ENCODE measurements at places on chromosomes 16 and 17.
A peak's percentile ranks its signal among the peaks of the same experiment; 100 is the strongest.

- no peak for DNase-seq
Observed at GRCh38 chr17:34562387-34562786, 17.0 kb upstream of the TMEM132E start.

GRCh38 chr16:11994143-11995119, 17.9 kb downstream of the SNX29 start:
- peak; percentile 40 for DNase-seq

DNA sequence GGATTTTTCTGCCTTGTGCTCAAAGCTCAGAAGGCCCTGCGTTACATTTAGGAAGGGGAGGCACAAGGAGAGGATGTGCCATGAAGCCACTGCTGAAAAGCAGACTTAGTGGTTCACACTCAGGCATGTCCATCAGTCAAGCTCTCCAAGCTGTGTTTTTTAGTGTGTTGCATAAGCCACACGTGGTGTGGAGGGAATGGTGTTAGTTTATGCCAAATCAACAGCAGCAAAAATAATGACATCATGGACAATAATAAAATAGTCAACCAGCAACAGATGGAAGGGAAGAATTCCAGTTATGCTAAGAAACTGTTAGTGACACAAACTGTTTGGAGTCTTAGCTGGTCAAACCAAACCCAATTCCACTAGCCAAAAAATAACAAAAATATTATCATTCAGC, 438.3 kb downstream of the NPIPA7 start:
- no peak for DNase-seq

DNA sequence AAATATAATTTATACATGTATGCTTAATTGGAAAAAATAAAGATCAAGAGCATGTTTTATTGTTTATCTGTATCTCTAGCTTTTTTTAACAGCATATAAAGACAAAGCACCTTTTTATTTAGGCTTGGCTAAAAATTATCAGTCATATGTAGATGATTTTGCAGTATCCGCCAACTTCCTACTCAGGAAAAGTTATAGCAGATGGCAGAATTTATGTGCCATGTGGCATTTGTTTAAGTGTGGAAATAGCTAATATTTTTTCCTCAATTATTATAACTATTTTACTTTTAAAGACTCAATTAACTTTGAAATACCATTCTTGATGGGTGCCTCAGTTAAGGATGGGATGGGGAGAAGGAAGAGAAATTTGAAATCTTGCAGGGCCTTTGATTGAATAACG, 762.1 kb upstream of the RBFOX1 start:
- no peak for DNase-seq

DNA sequence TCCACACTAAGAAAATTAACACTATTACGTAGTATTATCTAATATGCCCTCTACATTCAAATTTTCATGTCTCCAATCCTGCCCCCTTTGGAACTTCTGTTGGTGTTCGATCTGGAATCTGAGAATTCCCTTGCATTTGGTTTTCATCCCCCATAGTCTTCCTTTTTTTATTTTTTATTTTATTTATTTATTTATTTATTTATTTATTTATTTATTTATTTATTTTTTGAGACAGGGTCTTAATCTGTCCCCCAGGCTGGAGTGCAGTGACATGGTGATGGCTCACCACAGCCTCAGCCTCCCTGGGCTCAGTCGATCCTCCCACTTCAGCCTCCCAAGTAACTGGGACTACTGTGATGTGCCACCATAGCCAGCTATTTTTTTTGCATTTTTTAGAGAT, 589.3 kb downstream of the MAF start:
- no peak for DNase-seq

DNA sequence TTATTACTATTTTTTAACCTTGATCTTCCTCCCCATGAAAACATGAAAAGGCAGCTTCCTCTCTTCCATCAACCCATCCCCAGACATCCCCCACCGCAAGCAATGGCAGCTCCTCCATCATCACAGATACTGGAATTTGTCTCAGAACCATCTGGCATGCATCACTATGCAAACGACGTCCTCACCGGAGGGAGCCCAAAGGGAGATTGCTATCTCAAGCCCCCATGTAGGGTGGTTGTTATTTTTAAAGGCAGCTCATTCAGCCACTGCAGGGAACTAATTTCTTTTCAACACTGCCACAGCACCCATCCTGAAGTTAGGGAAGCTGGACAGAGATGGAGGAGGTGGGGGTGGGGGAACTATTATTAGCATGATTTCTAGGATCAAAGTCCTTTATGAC, 222.5 kb downstream of the FOXL1 start:
- peak; percentile 47 for DNase-seq

GRCh38 chr16:82192665-82193064, 22.6 kb upstream of the MPHOSPH6 start:
- DNase-seq: peak; percentile 63

DNA sequence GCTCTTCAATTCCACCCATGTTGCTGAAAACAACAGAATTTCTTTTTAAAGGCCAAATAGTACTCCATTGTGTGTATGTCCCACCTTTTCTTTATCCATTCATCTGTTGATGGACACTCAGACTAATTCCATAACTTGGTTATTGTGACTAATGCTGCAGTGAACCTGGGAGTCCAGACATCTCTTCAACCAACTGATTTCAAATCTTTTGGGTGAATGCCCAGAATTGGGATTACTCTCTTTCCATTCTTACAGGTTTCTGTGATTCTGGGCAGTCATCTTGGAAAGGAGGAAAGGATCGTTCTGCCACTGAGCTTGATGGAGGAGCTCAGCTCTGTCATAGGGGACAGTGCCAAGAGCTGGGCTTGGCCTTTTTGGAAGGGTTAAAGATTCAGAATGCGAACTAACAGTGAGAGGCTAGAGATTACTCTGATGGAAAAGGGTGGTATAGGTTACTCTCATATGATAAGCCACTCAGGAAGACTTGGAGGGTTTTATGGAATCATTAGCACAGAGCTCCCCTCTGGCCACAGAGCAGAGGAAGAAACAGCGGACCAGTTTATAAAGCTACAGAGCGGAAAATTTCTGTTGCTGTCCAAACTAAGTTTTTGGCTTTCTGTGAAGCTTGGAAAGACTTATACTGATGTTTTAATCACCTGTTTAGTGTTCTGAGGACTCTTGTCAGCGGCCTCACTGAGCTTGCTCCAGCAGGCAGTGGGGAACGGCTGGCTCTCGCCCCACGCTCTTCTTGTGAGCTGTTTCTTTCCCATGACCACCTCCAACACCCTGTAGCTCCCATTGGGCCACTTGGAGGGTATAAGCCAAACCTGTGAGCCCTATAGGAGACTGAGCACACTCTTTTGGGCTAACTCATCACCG, 48.3 kb downstream of the HIC1 start:
- peak; percentile 78 for DNase-seq

DNA sequence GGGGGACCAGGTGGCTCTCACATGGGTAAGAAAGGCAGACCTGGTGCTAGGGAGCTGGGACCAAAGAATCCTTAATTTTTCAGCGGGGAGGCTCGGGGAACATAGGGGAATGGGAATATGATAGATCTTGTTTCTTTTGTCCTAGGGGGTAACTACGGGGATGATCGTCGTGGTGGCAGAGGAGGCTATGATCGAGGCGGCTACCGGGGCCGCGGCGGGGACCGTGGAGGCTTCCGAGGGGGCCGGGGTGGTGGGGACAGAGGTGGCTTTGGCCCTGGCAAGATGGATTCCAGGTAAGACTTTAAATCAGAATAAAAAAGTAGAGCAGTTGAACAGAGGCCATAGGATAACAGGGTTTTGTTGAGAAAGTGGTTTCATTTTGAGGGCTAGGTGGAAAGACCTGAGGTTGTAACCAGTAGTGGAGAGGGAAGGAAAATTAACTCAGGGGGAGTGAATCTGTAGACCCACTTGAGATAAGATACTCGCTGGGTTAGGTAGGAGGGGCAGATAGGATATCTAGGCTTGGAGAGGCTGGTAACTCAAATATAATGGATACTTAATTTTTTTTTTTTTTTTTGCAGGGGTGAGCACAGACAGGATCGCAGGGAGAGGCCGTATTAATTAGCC, 11.0 kb downstream of the FUS start:
- no peak for DNase-seq

DNA sequence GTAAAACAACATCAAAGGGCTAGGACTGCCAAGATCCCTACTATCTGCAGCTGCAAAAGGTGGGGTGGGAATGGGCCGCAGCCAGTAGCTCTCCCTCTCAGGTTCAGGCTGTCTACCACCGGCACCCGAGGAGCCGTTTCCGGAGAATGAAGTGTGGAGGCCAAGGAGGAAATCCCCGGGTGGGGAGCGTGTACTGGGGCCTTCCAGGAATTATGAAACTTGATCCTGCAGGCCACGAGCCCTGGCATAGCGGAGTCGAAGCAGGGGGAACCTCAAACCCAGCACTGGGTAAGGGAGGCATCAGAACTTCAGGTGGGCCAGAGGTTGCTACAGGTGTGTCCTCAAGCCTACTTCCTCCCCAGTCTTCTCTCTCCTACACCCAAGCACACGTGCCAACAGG, 5.1 kb downstream of the INPP5K start:
- DNase-seq: no peak

GRCh38 chr17:20156196-20157000, 147.2 kb downstream of the SPECC1 start:
- peak; percentile 50 for DNase-seq

DNA sequence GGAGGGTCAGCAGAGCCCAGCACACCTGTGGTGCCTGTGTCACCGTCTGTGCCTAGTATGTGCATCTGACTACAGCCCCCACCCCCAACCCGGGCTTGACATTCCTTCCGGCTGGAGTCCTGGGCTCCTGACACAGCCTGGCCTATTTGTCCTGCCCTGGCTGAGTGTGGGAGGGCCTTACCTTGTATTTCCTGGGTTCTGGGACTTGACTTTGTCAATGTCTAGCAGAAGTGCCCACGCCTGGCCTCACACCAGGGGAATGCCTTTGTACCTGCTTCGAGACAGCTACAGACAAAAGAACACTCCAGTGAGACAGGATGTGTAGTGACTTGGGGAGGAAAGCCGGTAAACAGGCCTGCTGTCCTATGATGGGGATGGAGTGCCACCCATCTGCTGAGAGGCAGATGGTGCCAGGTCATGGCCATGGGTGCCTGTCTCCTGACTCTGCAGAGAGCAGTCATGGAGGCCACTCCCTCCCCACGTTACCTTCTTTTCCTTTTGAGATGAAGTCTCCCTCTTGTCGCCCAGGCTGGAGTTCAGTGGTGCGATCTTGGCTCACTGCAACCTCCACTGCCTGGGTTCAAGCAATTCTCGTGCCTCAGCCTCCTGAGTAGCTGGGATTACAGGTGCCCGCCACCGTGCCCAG, 42.8 kb downstream of the TNFRSF13B start:
- no peak for DNase-seq

DNA sequence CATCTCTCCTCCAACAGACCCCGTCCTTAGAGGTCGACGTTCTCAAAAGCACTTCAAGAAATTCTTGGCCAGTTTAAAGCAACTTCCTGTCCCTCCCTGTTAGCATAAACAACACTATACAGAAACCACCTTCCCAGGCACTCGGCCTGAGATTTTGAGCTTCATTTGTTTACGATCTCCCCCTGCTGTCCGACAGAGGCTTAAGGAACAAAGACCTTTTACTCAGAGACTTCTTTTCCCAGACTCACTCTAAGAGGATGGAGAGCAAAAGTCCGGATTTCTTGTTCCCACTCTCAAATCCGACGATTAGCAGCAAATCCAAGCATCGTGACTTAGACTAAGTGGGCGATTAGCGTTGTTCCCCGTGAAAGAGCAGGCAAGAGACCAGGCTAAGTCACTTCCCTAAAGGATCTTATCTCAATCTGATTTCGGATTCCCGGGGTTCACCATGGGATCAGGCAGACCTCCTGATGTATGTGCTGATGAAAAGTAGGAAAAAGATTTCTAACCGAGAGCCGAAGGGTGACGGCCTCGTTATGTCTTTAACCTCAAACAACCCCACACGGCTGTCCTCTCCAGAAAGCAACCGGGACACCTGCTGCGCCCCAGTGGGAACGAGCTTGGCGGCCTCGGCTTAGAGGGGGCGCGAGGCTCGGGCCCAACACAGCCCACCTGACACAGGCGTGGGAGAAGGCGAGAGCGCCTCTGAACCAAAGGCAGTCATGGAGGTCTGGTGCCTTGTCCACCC, 598 bp downstream of the INPP5K start:
- peak; percentile 89 for DNase-seq

- no peak for DNase-seq
Observed at GRCh38 chr16:56183266-56183665, 8.0 kb upstream of the GNAO1 start.

GRCh38 chr16:6165330-6165979, 1067.9 kb upstream of the EEF2KMT start:
- peak; percentile 17 for DNase-seq

DNA sequence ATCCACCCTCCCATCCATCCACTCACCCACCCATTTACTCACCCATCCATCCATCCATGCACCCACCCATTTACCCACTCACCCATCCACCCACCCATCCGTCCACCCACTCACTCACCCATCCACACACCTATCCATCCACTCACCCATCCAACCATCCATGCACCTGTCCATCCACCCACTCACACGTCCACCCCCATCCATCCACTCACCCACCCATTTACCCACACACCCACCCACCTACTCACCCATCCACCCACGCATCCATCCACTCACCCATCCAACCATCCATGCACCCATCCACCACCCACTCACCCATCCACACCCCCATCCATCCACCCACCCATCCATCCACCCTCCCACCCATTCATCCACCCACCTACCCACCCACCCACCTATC, 12.2 kb downstream of the SOX8 start:
- DNase-seq: no peak

- DNase-seq: peak; percentile 41
Observed at GRCh38 chr16:53974484-53975080, 270.6 kb downstream of the FTO start.

DNA sequence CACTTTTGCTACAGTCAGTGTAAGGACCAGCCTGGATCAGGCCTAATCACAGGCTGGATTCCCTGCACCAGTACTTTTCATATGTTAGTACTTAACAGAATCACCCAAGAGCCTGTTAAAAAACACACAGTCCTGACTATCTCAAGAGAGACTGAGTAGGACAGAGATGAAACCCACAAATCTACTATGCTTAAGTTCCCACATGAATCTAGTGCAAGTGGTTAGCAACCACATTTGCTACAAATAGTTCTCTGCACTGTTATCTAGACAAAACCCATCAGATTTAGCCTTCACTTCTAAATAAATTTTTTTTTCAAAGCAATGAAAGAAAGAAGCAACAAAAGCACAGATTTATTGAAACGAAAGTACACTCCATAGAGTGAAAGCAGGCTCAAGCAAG, 38.9 kb downstream of the SSH2 start:
- DNase-seq: no peak

GRCh38 chr16:27211026-27211425, 7.7 kb downstream of the KDM8 start:
- DNase-seq: no peak

DNA sequence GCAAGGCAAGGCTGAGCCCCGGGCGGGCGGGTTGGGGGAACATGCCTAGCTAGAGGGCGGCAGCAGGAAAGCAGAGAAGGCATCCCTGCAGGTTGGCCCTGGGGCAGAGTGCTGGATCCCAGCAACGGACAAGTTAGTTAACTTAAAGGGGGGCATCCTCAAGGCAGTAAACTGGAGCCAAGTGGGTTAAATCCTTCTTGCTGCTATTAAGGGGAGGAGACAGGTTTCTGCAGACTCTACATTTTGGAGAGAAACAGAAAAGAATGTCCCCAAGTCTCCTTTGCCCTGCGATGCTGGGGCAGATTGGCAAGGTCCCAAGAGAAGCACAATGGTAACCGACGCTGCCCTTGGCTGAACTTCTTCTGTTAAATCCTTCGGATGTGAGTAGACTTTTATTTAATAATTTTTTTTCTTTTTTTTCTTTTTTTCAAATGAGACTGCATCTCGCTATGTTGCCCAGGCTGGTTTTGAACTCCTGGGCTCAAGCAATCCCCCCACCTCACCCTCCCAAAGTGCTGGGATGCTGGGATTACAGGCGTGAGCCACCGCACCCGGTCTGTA, 14.0 kb downstream of the ATP5PD start:
- peak; percentile 48 for DNase-seq
